ENCODE measurements at places on chromosomes 12 and 14. TPM values are rescaled to one million over a fixed set of nuclear protein-coding genes. Genes with fewer than 3 reads are reported as not detected.

GRCh38 chr12:27616356-27617142 lies 79.7 kb upstream of the REP15 start:
- H3K4me1 ChIP-seq, result no peaks in the 10 kb centered on the region
- no peaks in the 10 kb centered on the region for H3K27me3 ChIP-seq
- H3K4me3 ChIP-seq, result no peak overlapping the region
- H3K36me3 ChIP-seq, result no peaks in the 10 kb centered on the region

The HOXC6 gene
- not detected for total RNA-seq

DNA sequence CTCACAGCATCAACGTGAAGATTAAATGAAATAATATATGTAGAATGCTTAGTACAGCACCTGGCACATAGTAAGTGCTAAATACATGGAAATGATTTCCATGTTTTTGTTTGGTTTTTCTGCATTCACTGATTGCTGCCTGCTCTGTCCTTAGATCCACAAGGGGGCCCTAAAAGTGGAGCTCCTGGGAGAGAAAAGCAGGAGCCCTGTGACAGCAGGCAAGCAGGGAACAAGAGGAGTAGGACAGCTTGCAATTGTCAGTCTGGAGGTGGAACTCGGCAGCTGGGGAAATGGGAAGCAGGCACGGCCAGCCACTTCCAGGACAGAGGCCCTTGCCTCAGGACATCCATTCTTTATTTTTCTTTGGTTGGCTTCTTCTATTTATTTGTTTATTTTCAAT lies 292.9 kb downstream of the BMP4 start:
- H3K4me1 ChIP-seq, result no peaks in the 10 kb centered on the region
- no peak overlapping the region for H3K27ac ChIP-seq
- H3K36me3 ChIP-seq, result no peaks in the 10 kb centered on the region
- no peak for DNase-seq
- H3K27me3 ChIP-seq, result no peaks in the 10 kb centered on the region
- H3K4me3 ChIP-seq, result no peak overlapping the region

The BHLHE41 gene
- total RNA-seq, result 0.37 TPM

The LRTM2 gene
- total RNA-seq, result not detected

- H3K4me1 ChIP-seq, result no peaks in the 10 kb centered on the region
- no peak overlapping the region for H3K27ac ChIP-seq
- no peak for DNase-seq
- H3K4me3 ChIP-seq, result no peak overlapping the region
- H3K27me3 ChIP-seq, result no peaks in the 10 kb centered on the region
Measured at GRCh38 chr12:124661341-124661740, 93.9 kb upstream of the NCOR2 start.

DNA sequence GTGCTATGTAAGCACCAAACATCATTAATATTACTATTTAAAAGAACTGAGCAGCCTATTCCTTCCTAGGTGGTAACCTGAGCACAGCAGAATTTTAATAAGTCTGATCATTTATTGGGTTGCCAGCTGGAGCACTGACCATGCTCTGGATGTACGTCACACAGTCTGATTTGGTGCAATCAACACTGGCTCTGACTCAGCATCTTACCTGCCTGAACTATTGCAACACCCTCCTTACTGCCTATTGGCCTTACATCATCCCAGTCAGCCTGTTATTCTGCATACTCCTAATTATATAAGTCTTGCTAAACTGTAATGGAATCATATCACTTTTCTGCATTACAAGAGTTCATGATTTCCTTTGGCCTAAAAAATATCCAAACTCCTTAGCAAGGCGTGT lies 149.7 kb downstream of the PTPRO start:
- H3K4me3 ChIP-seq, result no peak overlapping the region
- H3K36me3 ChIP-seq, result no peaks in the 10 kb centered on the region
- H3K27ac ChIP-seq, result no peak overlapping the region
- H3K4me1 ChIP-seq, result no peaks in the 10 kb centered on the region
- H3K27me3 ChIP-seq, result peaks cover 40% of the 10 kb centered on the region
- no peak for DNase-seq

The KCNJ8 gene
- total RNA-seq, result not detected

DNA sequence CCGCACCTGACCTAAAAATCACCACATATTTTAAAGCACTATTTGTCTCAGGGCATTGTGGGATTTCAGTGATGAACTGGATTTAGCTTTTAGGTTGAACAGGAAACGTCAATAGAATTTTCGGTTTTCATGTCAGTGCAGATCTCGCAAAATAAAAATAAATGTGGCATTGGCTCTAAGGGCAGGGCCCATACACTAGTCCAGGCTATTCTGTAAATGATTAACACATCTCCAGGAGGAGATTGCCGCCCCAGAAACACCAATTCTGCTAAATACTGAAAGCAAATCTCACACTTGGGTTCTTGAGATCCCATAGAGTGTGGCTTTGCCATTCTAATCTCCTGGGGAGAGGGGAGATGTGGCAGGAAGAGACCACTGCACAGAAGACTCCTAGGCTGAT lies 1494.0 kb upstream of the TMEM132C start:
- peaks cover 2% of the 10 kb centered on the region for H3K4me1 ChIP-seq
- no peaks in the 10 kb centered on the region for H3K27me3 ChIP-seq
- no peaks in the 10 kb centered on the region for H3K36me3 ChIP-seq
- no peak overlapping the region for H3K4me3 ChIP-seq
- H3K27ac ChIP-seq, result peak overlapping the region; percentile 96

- H3K36me3 ChIP-seq, result no peaks in the 10 kb centered on the region
- H3K4me3 ChIP-seq, result no peak overlapping the region
- H3K4me1 ChIP-seq, result no peaks in the 10 kb centered on the region
- H3K27me3 ChIP-seq, result no peaks in the 10 kb centered on the region
- H3K27ac ChIP-seq, result no peak overlapping the region
Measured at GRCh38 chr14:28896337-28896736, 129.8 kb downstream of the FOXG1 start.

The RHOJ gene
- not detected for total RNA-seq

- DNase-seq, result no peak
- peak overlapping the region; percentile 53 for H3K4me3 ChIP-seq
- H3K36me3 ChIP-seq, result no peaks in the 10 kb centered on the region
- H3K27ac ChIP-seq, result peak overlapping the region; percentile 86
- peaks cover 23% of the 10 kb centered on the region for H3K4me1 ChIP-seq
Measured at GRCh38 chr14:77055306-77055705, 26.8 kb upstream of the IRF2BPL start.

DNA sequence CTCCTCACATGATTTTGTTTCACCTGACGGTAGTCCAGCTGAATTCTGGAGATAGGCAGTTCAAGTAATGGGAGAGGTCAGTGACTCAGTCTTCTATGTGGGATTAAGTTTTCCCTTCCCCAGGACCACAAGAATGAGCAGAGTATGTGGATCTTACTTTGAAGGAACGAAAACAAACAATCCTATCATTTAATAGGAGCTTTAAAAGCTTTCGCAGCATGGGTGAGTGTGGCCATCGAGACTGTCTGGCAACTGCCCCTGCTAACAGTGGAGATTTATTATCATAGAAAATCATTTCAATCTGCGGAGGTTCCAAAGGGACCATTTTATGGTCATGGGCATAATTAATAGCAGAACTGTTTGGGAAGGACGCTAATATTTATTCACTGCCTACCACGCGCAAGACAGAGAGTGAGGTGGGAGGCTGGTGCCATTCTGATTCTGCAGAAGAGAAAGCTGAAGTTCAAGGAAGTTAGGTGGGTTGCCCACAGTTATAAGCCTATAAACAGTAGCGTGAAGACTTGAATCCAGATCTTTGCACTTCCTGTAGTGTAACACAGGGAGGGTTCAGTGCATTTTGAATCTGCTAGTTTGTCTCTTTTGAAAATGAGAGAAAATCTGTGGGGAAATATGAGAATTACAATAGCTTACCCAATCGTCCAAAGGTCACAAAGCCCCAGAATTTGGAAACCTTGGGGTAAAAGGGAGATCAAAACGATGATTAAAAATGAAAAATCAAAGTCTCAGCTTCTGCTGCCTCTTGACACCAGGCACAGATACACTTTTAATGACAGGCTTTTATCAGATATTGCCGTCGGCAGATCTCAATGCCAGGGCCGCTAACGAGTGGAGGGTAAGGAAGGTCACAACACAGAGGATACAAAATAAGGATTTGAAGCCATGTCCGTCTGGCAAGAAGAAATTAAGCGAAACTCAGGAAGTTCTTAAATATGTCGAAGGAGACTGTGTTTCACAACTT lies 209.6 kb downstream of the CRADD start:
- H3K27me3 ChIP-seq, result no peaks in the 10 kb centered on the region
- H3K4me3 ChIP-seq, result no peak overlapping the region
- DNase-seq, result no peak

DNA sequence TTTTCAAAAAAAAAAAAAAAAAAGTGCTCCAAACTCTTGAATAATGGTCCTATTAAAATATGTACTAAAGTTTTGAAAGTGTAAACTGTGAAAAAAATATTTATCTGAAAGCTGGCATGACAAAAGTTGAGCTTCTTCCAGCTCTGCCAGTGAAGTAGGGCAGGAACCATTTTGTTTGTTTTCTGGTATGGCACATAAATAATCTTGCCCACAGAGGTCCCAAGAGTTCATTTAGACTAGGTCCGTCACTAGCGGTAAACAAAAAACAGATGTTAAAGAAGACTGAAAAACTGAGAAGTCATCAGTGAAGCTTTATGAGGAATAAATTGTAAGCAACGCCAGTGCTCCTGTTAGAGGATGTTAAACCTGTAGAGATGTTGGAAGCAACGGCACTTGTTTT lies 7.0 kb downstream of the ERP27 start:
- no peak for DNase-seq
- no peak overlapping the region for H3K4me3 ChIP-seq
- H3K36me3 ChIP-seq, result peaks cover 18% of the 10 kb centered on the region
- no peaks in the 10 kb centered on the region for H3K27me3 ChIP-seq
- H3K4me1 ChIP-seq, result peaks cover 20% of the 10 kb centered on the region

The GALNT16 gene
- 0.05 TPM for total RNA-seq

DNA sequence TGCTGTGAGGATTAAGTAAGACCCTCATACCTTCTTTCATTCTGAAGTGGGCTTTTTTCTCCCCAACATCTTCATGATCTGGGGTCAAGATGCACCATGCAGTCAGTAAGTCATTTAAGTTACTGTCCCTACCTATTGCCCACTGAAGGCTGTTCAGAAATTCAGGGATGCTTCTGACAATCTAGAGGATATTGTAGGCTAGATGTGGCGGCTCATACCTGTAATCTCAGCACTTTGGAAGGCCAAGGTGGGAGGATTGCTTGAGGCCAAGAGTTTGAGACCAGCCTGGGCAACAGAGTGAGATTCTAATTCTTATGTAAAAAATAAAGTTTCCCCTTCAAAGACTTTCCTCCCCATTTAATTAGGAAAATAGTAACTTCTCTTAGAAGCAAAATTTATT lies 28.7 kb downstream of the PHETA1 start:
- H3K27me3 ChIP-seq, result no peaks in the 10 kb centered on the region
- H3K4me1 ChIP-seq, result no peaks in the 10 kb centered on the region
- H3K36me3 ChIP-seq, result no peaks in the 10 kb centered on the region
- no peak for DNase-seq

DNA sequence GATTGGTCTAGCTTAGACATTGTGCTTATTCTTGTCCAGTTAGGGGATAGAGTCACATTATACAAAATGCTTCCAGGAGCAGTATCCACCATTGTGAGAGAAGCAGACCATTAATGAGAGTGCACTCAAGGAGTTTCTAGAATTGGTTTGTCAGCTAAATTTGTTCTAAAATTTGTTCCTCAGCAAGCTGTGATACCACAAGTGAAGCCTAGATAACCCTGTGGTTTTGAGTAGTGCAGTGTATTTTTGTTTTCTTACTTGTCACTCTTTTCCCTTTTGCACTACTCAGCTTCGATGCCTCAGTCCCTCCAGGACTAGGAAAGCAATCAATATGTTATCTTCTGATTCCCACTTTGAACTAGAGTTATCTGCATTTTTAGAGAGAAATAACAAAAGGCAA lies 42.5 kb upstream of the AKAP6 start:
- H3K4me1 ChIP-seq, result no peaks in the 10 kb centered on the region
- H3K27ac ChIP-seq, result no peak overlapping the region
- DNase-seq, result no peak
- H3K4me3 ChIP-seq, result no peak overlapping the region

DNA sequence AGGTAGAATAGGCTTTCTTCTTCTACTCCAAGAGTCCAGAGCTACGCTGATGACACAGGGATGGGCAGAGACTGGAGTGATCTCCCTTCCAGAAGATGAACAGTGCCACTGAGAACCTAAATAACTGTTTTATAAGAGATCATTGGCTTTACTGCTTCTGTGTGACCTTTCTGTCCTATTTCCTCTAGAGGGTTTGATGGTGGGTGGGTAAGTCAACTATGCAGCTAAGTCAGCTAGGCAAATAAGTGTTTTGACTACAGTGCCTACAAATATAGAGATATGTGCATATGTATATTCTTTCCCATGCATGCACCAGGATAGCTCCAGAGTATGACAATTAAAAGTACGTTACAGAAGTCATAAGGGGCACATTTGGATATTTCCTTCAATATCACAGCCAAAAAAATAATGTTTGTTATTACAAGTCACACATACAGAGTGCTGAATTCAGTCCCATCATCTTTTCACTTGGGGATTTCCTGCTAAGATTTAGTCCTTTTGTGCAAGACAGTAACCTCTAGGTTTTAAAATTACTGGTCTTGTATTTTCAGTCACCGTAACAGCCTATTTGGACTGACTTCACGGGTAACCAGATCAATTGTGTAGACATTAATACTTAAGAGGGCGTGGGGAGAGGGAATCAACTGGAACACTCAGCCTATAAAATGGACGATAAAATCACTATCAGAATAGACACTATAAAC lies 412.6 kb upstream of the SOX5 start:
- no peak overlapping the region for H3K27ac ChIP-seq
- H3K27me3 ChIP-seq, result peaks cover 6% of the 10 kb centered on the region
- no peak overlapping the region for H3K4me3 ChIP-seq
- no peaks in the 10 kb centered on the region for H3K36me3 ChIP-seq
- H3K4me1 ChIP-seq, result no peaks in the 10 kb centered on the region
- DNase-seq, result no peak

The GYS2 gene
- total RNA-seq, result 0.15 TPM

GRCh38 chr14:72743626-72744025 lies 150.3 kb downstream of the DPF3 start:
- peaks cover 2% of the 10 kb centered on the region for H3K4me1 ChIP-seq
- H3K27ac ChIP-seq, result no peak overlapping the region
- no peak overlapping the region for H3K4me3 ChIP-seq

DNA sequence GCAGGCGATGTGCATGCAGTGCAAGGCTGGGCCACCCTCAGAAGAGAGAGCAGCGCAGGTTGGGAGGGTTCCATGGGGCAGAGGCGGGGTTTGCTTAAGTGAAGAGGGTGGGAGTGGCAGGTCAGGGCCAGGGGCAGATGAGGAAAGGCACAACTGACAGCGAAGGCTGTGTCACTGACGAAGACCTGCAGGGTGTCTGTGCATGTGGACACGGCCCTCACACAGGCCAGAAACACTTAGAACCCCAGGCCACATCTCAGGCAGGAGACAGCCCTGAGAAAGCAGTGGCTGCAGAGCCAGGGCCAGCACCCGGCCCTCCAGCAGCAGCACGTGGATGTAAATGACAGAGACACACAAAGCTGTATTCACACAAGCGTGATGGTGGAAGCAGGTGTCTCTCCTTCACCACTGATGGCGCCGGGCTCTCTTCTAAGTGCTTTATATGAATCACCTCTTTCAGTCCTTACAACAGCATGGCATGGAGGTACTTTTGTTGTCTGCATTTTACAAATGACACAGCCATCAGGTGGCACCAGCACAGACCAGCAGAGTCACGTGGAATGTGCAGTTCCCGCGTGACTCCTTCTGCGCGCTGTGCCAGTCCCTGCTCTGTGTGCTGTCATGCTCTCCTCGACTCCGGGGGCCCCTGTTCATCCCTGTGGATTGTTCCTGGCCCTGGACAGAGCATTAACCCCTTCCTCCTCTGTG lies 54.6 kb downstream of the TSPAN11 start:
- peaks cover 13% of the 10 kb centered on the region for H3K27me3 ChIP-seq
- no peaks in the 10 kb centered on the region for H3K4me1 ChIP-seq
- DNase-seq, result no peak
- no peak overlapping the region for H3K27ac ChIP-seq

All from T-helper 17 cell (primary cell).